ENCODE measurements at places on chromosomes 4 and X. TPM values are rescaled to one million over a fixed set of nuclear protein-coding genes. Genes with fewer than 3 reads are reported as not detected.

- no peak for DNase-seq
Observed at GRCh38 chr4:81136161-81136905, 78.7 kb downstream of the PRKG2 start.

GRCh38 chr4:47662975-47663374 lies 174.9 kb downstream of the CORIN start:
- DNase-seq: no peak

DNA sequence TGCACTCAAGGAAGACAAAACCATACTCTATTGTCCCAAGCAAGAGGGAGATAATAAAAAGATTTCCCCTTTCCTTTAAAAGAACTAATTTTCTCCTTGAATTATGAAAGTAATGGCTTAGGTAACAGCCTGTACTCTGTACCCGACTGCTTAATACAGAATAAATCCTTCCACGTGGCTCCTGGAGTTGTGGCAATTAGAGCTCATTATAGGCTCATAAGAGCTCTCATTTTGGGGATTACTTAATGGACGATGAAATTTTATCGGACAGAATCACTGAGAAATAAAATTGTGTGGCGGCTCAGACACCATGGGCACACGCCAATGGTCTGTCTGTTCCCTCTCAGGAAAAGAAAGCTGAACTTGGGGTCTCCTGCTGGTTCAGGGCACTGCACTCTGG lies 2.8 kb upstream of the GSX2 start:
- DNase-seq: no peak

GRCh38 chrX:43661521-43662240 lies 5.6 kb downstream of the MAOA start:
- DNase-seq: no peak

- DNase-seq: peak; percentile 2
Observed at GRCh38 chr4:20773144-20773997, 73.1 kb downstream of the PACRGL start.

- no peak for DNase-seq
Observed at GRCh38 chr4:30720661-30721184, 554 bp downstream of the PCDH7 start.

DNA sequence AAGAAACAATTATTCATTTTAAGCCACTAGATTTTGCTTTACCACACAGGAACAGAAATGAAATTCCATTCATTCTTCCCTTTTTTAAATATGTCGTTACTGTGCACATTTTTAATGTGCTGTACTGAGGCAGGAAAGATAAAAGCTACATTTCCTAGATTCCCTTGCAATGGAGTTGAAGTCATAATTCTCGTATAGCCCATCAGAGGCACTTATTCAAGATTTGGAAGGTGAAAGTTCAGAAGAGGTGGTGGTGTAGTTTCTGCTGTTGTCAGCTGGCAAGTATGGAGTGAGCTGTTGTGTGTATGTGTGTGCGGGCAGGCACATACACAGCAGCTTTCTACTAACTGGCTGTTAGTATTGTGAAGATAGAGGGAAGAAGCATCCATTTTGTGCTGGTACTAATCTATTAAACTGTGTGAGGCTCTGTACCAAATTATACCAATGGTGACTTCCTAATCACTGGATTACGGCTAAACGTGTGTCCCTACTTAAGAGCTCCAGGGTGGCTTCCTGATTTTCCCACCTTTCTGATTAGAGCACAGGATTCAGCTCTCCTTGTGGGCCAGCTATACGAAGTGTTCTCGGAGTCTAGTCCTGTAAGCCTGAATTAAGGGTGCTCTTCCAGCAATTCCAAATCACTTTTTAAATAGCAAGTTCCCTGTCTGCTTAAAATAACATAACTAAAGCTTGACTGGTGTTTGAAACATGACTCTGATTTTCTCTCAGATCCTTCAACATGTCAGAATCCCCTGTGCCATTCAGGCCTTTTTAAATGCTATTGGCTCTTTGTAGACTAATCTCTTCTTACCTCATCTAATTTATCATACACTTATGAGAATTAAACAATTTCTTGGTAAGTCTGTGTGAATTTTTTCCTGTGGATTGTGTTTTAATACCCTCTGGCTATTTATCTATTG lies 43.8 kb downstream of the PDS5A start:
- no peak for DNase-seq

DNA sequence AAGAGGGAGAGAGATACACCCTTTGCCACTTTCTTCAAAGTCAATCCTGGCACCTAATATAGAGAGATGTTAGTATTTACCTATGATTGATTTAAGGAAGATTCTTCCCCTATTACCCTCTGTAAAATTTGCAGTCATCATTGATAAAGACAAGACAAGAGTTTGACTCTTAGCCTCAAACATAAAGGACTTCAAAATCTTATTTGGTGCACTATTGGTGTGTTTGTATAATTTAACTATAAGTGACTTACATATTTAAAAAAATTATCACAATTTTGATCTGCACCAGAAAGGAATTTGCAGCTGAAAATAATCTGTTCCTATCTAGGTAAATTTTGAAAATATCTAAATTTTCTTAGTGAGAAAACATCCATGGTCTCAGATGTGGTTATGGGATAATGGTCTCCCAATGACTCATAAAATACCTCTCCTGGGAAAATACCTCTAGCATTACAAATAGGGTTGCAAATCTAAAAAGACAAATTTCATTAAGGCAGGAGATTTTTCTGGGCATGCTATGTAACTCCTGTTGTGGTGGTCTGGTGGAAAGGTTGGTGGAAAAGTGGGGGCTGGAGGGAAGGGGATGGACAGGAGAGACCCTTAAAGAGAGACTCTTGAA lies 173.6 kb upstream of the MED14 start:
- DNase-seq: no peak

DNA sequence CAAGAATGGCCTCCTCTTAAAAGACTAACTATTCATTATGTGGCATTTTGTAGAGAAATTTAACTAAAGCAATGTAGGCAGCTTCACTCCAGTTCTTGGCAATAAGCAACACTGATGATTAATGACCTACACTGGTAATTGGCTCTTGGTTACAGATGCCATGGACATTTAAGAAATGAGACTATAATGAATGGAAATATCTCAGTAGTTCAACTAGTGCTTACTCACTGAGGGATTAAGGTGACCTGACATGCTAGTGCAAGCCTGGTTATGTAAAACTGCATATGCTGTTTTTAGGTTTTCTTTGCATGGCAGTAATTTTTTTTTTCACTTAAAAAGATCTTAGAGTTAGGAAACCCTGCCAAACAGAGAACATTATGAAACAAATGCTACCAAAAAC lies 152.7 kb upstream of the AADAT start:
- no peak for DNase-seq

GRCh38 chrX:69884210-69884609 lies 165.5 kb downstream of the AWAT2 start:
- DNase-seq: no peak

Gene PABPC1L2A
- total RNA-seq: not detected

Gene CXCL11
- total RNA-seq: 7.1 TPM
